ENCODE measurements at places on chromosomes 13 and 19. TPM values are rescaled to one million over a fixed set of nuclear protein-coding genes. Genes with fewer than 3 reads are reported as not detected.
A peak's percentile ranks its signal among the peaks of the same experiment; 100 is the strongest.

GRCh38 chr13:110971486-110971885, 56.6 kb upstream of the ANKRD10 start:
- DNase-seq = no peak

DNA sequence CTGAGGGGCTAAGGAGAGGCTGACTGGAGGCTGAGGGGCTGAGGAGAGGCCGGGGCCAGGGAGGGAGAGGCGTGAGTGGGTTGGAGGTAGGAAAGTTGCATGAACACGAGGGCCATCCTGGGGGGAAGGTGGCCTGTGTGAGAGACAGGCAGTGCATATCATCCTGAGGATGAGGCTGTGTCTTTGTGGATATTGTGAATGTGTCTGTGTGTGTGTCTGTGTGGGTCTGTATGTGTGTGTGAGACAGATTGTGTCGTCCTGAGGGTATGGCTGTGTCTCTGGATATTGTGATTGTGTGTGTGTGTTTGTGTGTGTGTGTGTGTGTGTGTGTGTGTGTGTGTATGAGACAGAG, 422 bp downstream of the ZNF71 start:
- DNase-seq = no peak

Gene TMPRSS9
- 0.29 TPM for total RNA-seq

Gene DCT
- 0.07 TPM for total RNA-seq

DNA sequence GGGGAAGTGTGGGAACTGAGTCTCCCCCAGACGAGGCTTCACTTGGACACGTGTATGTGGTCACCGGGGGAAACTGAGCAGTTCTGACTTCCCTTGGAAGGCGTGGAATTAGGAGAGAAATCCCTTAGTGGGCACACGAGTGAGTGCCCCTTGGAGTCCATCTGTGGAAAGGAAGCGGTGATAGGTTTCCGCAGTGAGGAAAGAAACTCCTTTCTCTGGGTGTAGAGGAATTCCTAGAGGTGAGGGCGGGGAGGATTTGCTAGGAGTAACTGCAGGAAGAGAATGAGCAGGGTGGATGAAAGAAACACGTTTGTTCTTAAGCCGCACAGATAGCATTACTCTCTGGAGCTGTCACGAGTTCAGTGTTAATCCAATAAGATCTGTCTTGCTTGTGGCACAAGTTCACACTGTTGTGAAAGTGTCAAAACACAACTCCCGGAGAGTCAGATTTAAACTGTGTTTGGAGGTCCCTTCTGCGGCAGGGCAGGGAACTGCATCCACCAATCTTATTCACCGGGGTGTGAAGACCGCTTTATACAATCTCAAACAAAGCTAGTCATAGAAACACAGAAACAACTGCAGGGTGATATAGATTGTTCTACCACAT, 1.2 kb downstream of the KL start:
- DNase-seq = no peak

- no peak for DNase-seq
These were observed 6.8 kb downstream of the RPS11 start for GRCh38 chr19:49502866-49503581.

- DNase-seq = peak; percentile 68
These were observed 75.3 kb upstream of the POMP start for GRCh38 chr13:28583651-28584091.

DNA sequence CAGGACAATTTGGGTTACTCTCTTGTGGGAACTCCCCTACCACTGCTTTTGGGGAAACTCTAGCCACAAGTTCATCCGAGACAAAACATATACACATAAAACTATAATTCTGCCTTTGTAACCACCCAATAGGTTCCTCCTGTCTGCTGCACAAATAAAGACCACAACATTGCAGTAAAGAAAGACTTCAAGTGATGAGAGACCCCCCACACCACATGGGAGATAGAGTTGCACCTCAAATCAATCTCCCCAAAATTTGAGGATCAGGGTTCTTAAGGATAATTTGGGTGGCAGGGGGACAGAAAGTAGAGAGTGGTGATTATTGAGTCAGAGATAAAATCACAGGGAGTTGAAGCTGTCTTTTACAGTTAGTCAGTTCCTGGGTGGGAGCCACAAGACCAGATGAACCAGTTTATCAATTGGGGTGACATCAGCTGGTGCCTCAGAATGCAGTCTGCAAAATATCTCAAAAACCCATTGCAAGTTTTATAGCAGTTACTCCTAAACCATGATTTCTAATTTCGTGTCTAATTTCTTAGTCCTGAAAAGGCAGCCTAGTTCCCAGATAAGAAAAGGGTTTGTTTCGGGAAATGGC, 1348.5 kb downstream of the PCDH9 start:
- DNase-seq = no peak

DNA sequence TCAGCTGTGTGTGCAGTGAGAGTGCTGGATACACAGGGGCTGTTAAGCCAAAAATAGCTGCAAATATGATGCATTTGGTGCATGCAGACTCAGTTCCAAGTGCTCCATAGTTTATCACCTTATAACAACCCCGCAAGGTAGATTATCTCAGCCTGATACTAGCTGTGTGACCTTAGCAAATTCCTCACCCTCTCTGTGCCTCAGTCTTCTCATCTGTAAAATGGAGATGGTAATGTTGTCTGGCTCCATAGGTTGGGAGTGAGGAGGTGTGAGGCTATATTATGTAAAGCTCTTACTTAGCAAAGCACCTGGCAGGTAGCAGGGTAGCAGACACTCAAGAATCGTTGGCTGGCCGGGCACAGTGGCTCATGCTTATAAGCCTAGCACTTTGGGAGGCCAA, 23.8 kb upstream of the SHKBP1 start:
- DNase-seq = no peak

Gene TARM1
- total RNA-seq = not detected

Gene IFNL1
- total RNA-seq = not detected

DNA sequence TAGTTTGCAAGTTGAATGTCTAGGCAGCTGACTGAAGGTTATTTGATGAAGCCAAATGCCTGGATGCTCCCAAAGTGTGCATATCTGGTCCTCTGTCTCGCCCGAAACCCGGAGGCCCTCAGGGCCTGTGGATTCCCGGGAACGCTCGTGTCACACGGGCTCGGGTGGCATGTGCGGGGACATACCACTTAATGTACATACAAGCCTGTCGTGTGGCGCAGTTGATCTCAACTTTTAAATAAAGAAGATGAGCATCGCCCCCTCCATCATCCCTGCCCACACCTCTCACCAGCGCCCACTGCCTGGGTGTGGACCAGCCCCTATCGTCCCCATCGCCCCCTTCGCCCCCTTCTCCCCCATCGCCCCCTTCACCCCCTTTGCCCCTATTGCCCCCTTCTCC, 33.9 kb downstream of the ATP11A start:
- DNase-seq = no peak

DNA sequence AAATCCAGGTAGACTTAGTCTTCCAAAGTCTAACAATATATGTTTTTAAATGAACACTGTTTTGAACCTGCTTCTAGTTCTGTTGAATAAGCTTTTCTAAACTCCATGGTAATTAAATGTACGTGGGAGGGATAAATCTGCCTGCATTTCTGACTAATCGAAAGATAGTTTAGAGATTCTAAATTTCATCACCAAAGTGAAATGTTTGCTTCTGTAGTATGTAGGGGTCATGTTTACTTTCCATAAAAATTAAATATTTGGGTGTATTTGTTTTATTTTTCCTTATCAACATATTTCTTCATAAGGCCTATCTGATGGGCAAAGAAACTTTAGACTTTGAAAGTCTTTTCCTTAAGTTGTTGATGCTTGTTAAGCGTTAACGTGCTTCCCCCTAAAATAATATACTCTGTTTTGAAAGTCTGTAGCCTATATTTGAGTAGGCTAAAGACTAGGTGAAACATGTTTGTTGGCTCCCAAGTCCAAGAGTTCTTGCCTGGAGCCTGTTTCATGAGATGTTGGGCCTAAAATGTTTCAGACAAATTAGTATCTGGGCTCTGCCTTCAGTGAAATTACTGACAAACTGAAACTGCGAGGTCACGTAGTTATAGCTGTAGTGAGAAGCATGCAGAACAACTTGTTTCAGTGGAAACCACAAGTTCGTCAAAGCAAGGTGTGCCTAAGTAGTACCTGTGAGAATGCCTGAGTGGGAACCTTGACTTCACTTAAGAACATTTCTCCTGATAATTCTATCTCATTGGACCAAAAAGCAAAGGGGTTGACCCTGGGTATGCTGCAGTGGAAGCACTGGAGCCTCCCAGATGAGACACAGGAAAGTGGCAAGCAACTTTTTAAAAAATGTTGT, 126.2 kb downstream of the LMO7 start:
- no peak for DNase-seq

Gene ELAVL1
- 122 TPM for total RNA-seq

DNA sequence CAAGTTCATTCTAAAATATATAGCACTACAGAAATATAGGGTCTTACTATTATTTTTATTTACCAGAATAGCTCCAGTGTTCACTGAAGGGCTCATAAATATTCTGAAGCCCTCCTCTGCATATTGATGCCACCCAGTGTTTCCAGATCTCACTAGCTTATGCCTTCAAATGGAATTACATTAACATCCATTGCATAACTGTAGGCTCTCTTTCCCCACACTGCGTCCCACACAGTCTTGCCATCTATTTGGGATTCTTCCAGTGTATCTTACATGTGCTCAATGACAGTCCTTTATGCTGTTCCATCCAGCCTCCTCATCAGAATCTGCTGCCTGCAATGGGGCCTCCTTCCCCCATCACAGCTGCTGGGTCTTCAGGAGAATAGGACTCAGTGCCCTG, 137.2 kb downstream of the CYSLTR2 start:
- no peak for DNase-seq

GRCh38 chr13:20019043-20019442, 60.5 kb downstream of the ZMYM2 start:
- no peak for DNase-seq

DNA sequence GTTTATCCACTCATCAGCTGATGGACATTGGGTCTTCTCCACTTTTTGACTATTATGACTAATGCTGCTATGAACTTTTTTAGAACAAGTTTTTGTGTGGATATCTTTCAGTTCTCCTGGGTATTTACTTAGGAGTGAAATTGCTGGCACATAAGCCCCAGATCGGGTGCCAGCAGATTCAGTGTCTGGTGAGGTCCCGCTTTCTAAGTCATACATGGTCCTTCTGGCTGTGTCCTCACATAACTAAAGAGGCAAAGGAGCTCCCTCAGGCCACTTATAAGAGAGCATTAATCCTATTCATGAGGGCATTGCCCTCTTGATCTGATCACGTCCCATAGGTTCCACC, 600 bp upstream of the ZNF226 start:
- no peak for DNase-seq

DNA sequence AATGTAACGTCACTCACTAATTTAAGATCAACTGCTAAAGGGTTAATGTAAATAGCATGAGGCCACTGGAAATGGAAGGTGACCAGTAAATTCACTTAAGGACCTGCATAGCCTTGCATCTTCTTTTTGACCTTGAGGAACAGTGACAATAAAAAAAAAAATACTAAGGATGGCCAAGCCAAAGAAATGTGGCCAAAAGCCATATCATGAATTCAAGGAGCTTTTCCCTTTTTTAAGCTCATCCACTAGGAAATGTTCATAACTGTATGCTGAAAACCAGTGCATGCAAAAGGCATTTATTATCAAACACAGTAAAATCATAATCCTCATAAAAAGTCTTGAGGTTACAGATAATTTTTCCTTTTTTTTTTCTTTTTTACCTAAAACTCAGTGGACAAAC, 77.5 kb downstream of the LHFPL6 start:
- no peak for DNase-seq

GRCh38 chr13:103157016-103157415, 90.8 kb upstream of the SLC10A2 start:
- DNase-seq = no peak

Gene KCNC3
- 10.6 TPM for total RNA-seq

DNA sequence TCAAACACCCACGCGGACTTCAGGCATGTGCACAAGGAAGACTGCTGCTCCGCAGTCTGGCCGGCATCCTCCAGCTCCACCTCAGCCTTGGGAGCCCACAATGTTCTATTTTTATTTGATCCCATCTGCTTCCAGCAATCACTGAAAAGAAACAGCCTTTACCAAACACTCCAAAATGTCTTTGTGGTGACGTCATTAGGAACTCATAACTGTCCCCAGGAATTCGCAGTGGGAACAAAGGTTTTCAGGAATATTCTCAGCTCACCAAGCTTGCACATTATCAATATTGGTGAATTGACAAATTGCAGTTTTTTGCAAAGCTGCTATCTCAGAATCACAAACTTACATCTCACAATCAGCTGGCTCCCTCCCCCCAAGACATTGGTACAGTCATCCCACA, 15.2 kb upstream of the ZNF841 start:
- DNase-seq = no peak

GRCh38 chr19:18713550-18714117, 30.2 kb downstream of the CRTC1 start:
- DNase-seq = no peak

Gene SLC17A7
- total RNA-seq = 188 TPM

Gene ZNF628
- 13.7 TPM for total RNA-seq

GRCh38 chr19:23784274-23784673, 25.6 kb upstream of the ZNF681 start:
- DNase-seq = no peak

- DNase-seq = no peak
These were observed 720.7 kb downstream of the DIAPH3 start for GRCh38 chr13:59442944-59443486.

- DNase-seq = no peak
These were observed 933.4 kb downstream of the SLITRK6 start for GRCh38 chr13:84865783-84866221.

Gene ITM2B
- 236 TPM for total RNA-seq

DNA sequence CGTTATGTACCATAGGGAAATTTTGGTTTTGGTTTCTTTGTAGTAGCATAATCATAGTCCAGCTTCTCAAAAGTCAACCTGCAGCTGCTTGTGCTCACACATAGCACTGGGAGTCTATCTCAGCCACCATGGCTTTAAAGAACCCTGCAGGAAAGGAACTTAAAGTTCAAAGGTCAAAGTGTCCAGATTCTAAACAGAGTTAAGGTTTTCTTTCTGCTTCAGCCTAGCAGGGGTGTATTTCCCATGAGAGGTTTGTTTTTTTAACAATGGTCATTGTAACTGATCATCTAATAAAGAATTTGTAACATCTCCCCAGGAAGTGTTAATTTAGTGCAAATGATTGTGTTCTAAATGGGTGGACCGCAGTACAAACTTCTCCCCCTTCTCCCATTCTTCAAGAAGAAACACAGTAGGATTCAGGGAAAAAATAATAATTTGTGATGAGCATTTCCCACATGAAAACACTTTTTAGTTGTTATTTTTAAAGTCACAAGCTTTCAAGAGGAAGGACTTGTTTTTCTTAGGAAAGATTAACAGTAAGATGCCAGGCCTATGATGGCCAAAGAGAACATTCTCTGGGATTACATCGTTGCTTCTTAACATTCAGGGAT, 168.0 kb downstream of the EFNB2 start:
- DNase-seq = no peak

DNA sequence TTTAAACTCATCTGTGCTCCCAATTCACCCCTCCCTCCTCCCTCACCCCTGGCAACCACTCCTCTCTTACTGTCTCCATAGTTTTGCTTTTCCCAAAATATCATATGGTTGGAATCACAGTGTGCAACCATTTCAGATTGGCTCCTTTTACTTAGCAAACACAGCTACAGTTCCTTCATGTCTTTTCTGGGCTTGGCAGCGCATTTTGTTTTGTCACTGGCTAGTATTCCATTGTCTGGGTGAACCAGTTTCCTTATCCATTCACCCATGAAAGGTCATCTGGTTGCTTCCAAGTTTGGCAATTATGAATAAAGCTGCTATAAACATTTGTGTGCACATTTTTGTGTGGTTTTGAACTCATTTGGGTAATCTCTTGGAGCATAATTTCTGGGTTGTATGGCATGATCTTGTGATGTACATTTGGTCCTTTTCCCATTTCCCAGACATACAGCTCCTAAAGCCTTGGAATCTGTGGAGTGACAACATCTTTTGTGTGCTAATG, 23.9 kb upstream of the GAS6 start:
- DNase-seq = no peak
